Chondrocyte (in vitro differentiated cells): ENCODE measurements at places on chromosomes 11 and 22. TPM values are rescaled to one million over a fixed set of nuclear protein-coding genes. Genes with fewer than 3 reads are reported as not detected.

- H3K36me3 ChIP-seq, result no peaks in the 10 kb centered on the region
- H3K4me1 ChIP-seq, result no peaks in the 10 kb centered on the region
- no peak for DNase-seq
- H3K27me3 ChIP-seq, result peaks cover 20% of the 10 kb centered on the region
Measured at GRCh38 chr11:88439356-88439755, 101.8 kb upstream of the CTSC start.

GRCh38 chr11:68251765-68252164 is 20.0 kb downstream of the C11orf24 start:
- H3K4me1 ChIP-seq, result peaks cover 15% of the 10 kb centered on the region
- no peak overlapping the region for H3K4me3 ChIP-seq
- no peaks in the 10 kb centered on the region for H3K27me3 ChIP-seq

DNA sequence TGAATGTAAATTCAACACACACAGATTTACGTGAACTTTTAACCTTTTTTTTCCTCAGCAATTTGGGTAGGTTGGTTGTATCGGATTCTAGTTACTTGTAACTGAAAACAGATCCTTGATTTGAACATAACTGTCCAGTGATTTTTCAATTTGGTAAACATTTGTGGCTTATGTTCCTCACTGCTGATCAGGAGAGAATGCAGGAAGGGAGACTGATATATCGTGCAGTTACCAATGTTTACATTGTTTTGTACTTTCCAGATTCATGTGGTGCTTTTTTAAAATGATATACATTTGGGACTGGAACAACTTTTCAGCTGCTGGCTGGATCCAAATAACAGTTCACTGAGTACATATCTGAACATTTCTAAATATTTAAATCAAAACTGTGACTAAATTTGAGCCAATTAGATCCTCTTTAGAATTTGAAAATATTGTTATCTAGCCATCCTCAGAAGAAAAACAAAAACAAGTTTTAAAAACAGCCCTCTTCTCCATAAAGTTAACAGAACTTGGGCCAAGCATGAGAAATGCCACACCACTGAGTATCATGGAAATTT is 84.3 kb upstream of the MTMR2 start:
- peaks cover 1% of the 10 kb centered on the region for H3K36me3 ChIP-seq
- H3K4me3 ChIP-seq, result no peak overlapping the region
- no peak for DNase-seq
- no peaks in the 10 kb centered on the region for H3K27me3 ChIP-seq
- H3K4me1 ChIP-seq, result peaks cover 40% of the 10 kb centered on the region

The TENM4 gene
- total RNA-seq, result 2.8 to 34.3 TPM (median 3.8 TPM) in 3 replicates

The SAA1 gene
- total RNA-seq, result not detected in 3 replicates

The E2F8 gene
- 0.60 to 1.4 TPM (median 0.64 TPM) in 3 replicates for total RNA-seq

The OR51B5 gene
- 0.20 TPM in 1 of 3 replicates, not detected in the others for total RNA-seq

DNA sequence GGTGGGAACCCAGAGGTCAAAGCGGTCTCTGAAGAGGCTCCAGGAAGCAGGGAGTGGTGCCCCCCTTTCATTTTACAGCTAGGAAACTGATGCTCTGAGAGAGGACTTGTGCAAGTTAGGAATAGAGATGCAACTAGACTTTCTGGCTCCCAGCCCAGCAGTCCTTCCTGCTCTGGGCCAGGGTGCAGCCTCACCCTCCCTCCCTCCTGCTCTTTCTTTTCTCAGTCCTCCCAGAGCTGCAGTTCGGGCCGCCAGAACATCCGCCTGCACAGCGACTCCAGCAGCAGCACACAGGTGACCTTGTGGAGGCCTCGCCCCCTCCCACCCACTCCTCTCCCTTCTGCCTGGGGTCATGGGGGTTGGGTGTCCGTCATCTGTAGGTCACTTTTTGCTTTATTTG is 51.5 kb downstream of the LHFPL7 start:
- no peaks in the 10 kb centered on the region for H3K36me3 ChIP-seq
- H3K4me3 ChIP-seq, result peak overlapping the region; percentile 9
- DNase-seq, result no peak
- H3K4me1 ChIP-seq, result peaks cover 16% of the 10 kb centered on the region
- H3K27me3 ChIP-seq, result peaks cover 18% of the 10 kb centered on the region

GRCh38 chr11:65854852-65855837 is 2.8 kb downstream of the CFL1 start:
- H3K27me3 ChIP-seq, result no peaks in the 10 kb centered on the region
- H3K4me3 ChIP-seq, result peak overlapping the region; percentile 97
- peaks cover 43% of the 10 kb centered on the region for H3K36me3 ChIP-seq
- peak; percentile 66 for DNase-seq
- peaks cover 46% of the 10 kb centered on the region for H3K4me1 ChIP-seq

DNA sequence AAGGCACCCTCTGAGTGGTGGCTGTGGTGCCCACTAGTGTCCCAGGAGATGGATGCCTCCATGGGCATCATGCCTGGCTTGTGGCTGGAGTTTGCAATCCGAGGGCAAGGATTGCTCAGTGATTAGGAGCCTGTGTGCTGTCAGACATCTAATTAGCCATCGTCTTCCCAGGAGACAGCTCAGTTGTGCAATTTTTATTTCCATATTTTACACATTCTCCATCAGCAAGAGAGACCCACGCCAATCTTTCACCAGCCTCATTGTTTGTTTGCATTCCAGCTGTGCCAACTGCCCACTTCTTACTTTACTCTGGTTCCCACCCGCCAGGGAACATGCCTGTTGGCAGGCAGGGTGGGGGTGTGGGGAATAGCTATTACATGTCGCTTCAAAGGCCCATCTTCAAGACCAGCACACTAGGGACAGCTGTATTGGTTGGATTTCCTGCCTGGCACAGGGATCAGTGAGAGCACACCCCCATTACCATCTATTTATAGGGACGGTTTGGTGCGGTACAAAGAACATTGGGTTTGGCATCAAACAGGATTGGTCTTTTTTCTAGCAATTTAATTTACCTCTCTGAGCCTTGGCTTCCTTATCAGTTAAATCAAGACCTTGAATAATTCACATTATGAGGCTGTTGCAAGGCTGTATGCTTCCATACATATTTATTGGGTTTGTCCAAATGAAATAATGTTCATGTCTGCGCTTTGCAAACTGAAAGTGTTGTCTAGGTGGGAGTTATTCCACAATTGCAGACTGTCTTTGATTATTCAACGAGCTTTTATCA is 80.7 kb upstream of the NAV2 start:
- H3K4me1 ChIP-seq, result peaks cover 42% of the 10 kb centered on the region
- H3K27ac ChIP-seq, result peak overlapping the region; percentile 5
- peaks cover 3% of the 10 kb centered on the region for H3K36me3 ChIP-seq
- no peaks in the 10 kb centered on the region for H3K27me3 ChIP-seq

DNA sequence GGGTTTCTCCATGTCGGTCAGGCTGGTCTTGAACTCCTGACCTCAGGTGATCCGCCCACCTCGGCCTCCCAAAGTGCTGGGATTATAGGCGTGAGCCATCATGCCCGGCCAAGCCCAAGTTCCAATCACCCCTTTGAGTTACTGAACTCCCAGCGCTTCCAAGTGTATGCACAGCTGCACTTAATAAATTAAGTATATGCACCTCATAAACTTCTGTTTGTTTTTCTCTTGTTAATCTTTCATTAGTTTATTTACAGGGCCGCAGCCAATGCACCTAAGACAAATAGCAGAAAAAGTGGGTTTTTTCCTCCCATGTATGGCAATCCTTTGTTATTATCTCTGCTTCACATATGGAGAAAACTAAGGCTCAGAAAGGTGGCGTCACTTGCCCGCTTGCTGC is 21.3 kb downstream of the SYN3 start:
- no peak overlapping the region for H3K4me3 ChIP-seq
- H3K4me1 ChIP-seq, result no peaks in the 10 kb centered on the region
- no peaks in the 10 kb centered on the region for H3K36me3 ChIP-seq
- peaks cover 29% of the 10 kb centered on the region for H3K27me3 ChIP-seq

DNA sequence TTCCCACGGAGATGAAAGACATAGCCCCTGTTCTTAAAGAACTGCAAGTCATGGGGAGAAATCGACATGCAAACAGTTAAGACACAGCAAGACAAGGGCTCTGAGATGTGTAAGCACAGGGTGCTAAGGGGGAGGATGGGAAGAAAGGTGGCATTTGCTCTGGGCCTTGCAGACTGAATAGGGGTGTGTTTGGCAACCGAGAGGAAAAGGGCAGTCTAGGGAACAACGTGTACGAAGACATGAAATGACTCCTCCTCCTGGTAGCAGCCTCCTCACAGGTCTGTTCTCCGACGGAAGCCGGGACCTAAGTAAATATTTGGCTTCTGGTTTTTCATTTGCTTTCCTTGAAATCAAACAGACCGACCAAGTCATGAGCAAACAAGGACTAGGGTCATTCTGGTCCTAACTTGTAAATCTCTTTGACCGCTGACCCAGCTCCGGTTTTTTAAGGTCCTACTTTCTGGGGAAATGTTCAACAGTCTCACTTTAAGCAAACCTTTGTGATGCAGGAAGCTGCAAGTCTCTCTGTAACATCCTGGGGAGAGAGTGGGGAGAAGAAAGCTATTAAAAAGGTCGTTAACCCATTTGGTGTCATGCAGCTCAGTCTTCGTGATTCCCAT is 19.7 kb downstream of the NNMT start:
- H3K4me3 ChIP-seq, result no peak overlapping the region
- no peaks in the 10 kb centered on the region for H3K27me3 ChIP-seq
- DNase-seq, result no peak
- H3K36me3 ChIP-seq, result peaks cover 36% of the 10 kb centered on the region
- H3K4me1 ChIP-seq, result peaks cover 52% of the 10 kb centered on the region

- H3K36me3 ChIP-seq, result no peaks in the 10 kb centered on the region
- H3K4me3 ChIP-seq, result no peak overlapping the region
- peaks cover 47% of the 10 kb centered on the region for H3K27me3 ChIP-seq
Measured at GRCh38 chr11:71214553-71215424, 37.6 kb downstream of the SHANK2 start.

DNA sequence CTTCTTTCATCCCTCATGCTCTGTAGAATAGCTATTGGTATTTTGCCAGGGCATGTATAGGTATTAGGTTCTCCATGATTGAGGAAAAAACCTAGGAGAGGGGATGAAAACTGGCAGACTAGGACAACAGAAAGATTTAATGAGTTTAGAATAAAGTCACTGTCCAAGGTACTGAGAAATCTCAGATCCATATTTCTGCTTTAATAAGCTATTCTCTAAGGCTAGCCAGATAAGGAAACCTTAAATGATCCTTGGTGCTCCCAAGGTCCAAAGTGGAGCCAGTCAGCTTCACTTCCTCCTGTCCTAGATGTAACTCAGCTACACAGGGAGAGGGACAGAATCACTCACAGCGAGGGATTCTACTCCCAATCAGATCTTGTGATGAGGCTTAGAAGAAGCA is 13.7 kb upstream of the CSNK2A3 start:
- peaks cover 39% of the 10 kb centered on the region for H3K36me3 ChIP-seq
- peaks cover 3% of the 10 kb centered on the region for H3K4me1 ChIP-seq
- no peak overlapping the region for H3K27ac ChIP-seq
- peaks cover 2% of the 10 kb centered on the region for H3K27me3 ChIP-seq
- no peak for DNase-seq

GRCh38 chr22:36831717-36832116 is 14.9 kb upstream of the PVALB start:
- H3K27ac ChIP-seq, result no peak overlapping the region
- H3K36me3 ChIP-seq, result peaks cover 5% of the 10 kb centered on the region
- no peaks in the 10 kb centered on the region for H3K4me1 ChIP-seq
- no peak for DNase-seq

The LRRC56 gene
- total RNA-seq, result 2.6 to 2.9 TPM (median 2.7 TPM) in 3 replicates

GRCh38 chr11:17923217-17923616 is 89.6 kb downstream of the SERGEF start:
- H3K4me3 ChIP-seq, result no peak overlapping the region
- H3K36me3 ChIP-seq, result peaks cover 7% of the 10 kb centered on the region
- H3K4me1 ChIP-seq, result peaks cover 46% of the 10 kb centered on the region
- H3K27me3 ChIP-seq, result no peaks in the 10 kb centered on the region

GRCh38 chr11:8989453-8989852 is 14.3 kb downstream of the NRIP3 start:
- peaks cover 18% of the 10 kb centered on the region for H3K4me1 ChIP-seq
- H3K4me3 ChIP-seq, result no peak overlapping the region
- peak overlapping the region; percentile 77 for H3K27ac ChIP-seq

DNA sequence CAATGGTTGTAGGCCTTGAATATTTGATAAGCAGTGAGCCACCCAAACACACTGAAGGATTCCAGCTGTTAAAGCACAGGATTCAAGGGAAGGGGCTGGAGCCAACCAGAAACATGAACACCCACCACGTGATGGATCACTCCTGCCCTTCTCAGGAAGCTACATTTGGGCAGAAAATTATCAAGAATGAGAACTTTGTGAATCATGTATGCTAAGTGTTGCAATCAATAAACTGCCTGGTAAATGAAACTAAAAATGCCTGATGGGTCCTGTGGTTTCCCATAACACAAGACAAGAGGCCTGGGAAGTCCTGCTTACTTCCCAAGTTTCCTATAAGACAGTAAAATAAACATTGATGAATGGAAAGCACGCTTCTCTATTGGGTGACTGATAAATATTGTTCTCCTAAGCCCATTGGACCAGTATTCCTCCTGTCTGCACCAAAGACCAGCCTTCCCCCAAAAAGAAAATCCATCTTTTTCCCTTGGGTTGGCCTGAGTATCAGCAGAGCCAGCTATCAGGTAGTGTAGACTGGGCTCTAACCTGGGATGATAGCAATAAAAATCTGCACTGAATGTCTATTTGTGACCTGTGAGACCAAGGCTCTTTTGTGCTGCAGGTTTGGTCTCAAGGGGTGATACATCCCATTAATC is 98.4 kb downstream of the CCDC83 start:
- H3K4me1 ChIP-seq, result peaks cover 67% of the 10 kb centered on the region
- no peak overlapping the region for H3K4me3 ChIP-seq
- H3K27ac ChIP-seq, result peak overlapping the region; percentile 36

The SYT9 gene
- 0.07 to 0.15 TPM (median 0.10 TPM) in 3 replicates for total RNA-seq

The BRSK2 gene
- total RNA-seq, result 1.8 to 6.9 TPM (median 6.0 TPM) in 3 replicates

The TM7SF2 gene
- 10.3 to 14.4 TPM (median 10.7 TPM) in 3 replicates for total RNA-seq

- H3K4me3 ChIP-seq, result no peak overlapping the region
- H3K27ac ChIP-seq, result peak overlapping the region; percentile 99
- no peaks in the 10 kb centered on the region for H3K36me3 ChIP-seq
- DNase-seq, result no peak
Measured at GRCh38 chr11:36363361-36364268, 67.5 kb downstream of the PRR5L start.

The VSTM5 gene
- not detected in 3 replicates for total RNA-seq

The ENTHD1 gene
- total RNA-seq, result not detected in 3 replicates

The SAA2 gene
- total RNA-seq, result not detected in 3 replicates

The RBM4B gene
- 19.6 to 26.3 TPM (median 22.5 TPM) in 3 replicates for total RNA-seq

- peaks cover 9% of the 10 kb centered on the region for H3K4me1 ChIP-seq
- H3K4me3 ChIP-seq, result no peak overlapping the region
- peaks cover 3% of the 10 kb centered on the region for H3K27me3 ChIP-seq
- DNase-seq, result no peak
- H3K27ac ChIP-seq, result peak overlapping the region; percentile 36
Measured at GRCh38 chr11:34234086-34234740, 123.6 kb downstream of the ABTB2 start.
